ENCODE measurements at places on chromosomes 5 and 9.

DNA sequence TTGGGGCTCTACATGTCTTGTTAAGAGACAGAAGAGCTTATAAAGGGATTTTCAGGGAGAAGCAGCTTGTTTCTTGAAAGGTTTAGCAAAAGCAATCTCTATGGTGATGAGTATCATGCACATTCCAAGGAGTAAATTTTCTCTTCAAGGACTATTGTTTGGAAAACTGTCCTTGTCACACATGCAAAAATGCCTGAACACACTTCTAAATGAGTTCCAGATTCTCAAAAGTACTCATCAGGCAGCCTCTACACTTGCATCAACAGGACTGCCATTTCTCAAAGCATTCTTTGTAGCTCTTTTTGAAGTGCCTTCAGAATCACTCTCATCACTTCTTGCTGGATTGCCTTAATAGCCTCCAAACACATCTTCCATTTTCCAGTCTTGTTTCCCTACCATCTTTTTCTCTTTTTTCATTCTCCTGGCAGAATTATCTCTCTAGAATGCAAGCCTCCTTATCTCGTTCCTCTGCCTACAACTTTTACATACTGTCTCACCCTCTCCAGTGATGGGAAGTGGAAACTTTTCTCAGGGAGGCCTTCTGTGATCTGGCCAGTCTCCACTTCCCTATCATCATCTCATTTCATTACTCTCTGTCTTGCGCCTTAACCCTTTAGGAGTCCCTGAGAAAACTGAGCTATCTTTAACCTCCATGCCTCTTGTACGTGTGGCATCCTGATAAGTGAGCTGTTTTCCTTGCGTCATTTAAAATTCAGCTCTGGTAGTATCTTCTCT is 631.5 kb upstream of the TLE4 start:
- no peak for DNase-seq

DNA sequence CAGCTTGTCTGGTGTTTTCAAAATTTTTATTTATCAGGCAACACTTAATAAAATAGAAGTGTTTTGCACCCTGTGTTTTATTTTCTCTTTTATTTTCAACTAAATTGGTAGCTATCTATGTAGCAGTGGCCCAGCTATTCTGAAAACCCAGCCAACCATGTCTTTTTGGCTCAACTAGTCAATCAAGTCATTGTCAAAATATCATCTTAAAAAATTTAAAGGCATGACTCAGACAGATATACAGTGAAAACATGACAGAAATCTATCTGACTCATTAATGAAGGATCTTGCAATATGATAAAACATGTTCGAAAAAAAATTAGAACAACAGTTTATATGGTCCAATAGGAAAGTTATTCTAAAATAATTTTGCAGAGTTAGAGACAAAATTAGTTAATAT is 75.1 kb downstream of the HSD17B4 start:
- DNase-seq = no peak

- DNase-seq = peak; percentile 57
These were observed 56.6 kb downstream of the RGS3 start for GRCh38 chr9:113520109-113520642.

DNA sequence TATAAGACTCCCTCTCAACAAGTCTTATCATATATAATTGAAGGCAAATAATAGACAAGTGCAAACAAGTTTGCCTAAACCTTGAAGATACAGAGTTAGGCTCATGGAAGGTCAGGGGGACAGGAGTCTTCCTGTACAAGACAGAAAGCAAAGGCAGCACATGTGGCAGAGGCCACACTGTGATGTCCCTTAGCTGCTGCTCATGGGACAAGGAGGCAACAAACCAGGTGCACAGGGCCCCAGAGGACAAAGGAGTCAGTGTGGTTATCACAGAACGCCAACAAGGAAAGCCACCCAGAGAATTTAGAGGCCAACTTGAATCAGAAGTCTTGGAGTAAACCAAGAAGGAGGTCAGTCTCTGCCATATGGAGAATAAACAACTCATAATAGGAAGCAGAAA is 444.8 kb downstream of the SPOCK1 start:
- no peak for DNase-seq

DNA sequence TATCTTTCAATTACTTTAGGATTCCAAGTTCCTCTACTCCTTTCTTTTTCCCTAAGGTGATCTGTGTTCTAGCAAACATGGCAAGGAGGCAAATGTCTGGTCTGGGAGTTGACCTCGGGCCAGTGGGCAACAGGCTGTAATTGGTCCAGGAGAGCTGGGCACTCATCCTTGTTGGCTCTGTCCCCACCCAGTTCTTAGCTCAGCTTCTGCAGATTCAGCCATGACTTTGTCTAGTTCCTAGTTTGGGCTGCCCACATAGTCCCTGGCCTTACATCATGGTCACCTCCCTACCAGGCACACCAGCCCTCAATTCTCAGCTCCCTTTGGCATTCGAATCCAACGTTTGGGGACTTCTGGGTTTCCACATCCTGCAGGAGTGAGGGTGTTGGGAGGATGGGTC is 92.1 kb upstream of the DAP start:
- peak; percentile 57 for DNase-seq

- no peak for DNase-seq
These were observed 86.0 kb downstream of the TRIO start for GRCh38 chr5:14229181-14229580.

- no peak for DNase-seq
These were observed 80.7 kb downstream of the FSTL4 start for GRCh38 chr5:133531594-133531993.

GRCh38 chr5:171840066-171840465 is 54.4 kb downstream of the SMIM23 start:
- peak; percentile 19 for DNase-seq

GRCh38 chr5:206406-206805 is 11.5 kb downstream of the CCDC127 start:
- DNase-seq = no peak

Data from suppressor macrophage treated with lipopolysaccharide for 1 hour (primary cell).